T-cell (primary cell): ENCODE measurements at places on chromosomes 12 and 14.

- DNase-seq, result no peak
Measured at GRCh38 chr12:105935106-105935505, 203.6 kb downstream of the NUAK1 start.

- no peak for DNase-seq
Measured at GRCh38 chr12:48826209-48826855, 8.0 kb downstream of the CACNB3 start.

- DNase-seq, result no peak
Measured at GRCh38 chr12:20364501-20364900, 3.8 kb upstream of the PDE3A start.

DNA sequence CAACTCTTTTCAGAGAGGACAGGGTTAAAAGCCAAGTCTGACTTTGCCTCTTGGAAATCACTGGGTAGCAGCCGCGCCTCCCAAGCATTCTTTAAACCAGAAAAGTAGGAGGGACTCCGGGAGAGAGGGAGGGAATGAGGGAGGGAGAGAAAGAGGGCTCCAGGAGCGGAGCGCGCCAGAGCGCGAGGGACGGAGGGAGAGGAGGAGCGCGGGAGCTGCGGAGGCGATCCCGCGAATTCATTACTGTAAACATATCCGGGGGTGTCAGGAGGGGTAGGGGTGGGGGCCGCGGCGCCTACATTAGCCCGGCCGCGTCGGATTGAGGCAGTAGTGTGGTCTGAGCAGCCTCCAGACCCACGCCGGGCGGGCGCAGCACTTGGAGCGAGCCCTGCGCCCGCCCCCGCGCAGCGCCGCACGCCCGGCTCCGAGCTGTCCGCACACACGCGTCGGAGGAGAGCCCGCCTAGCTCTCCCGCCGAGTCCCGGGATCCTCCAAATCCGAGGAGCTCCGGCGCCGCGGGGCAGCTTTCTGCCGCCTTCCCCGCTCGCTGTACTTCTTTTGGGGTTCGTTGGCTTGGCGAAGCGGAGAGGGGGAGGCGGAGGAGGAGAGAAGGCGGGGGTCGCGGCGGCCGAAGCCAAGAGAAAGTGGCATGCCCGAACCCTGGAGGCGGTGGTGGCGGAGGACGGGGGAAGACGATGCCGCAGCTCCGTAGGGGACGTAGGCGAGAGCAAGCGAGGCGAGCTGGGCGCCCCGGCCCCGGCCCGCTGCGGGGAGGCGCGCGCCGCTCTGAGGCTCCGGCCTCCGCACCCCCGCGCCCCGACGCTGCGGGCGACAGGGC is 3.3 kb downstream of the FLRT2 start:
- DNase-seq, result no peak

DNA sequence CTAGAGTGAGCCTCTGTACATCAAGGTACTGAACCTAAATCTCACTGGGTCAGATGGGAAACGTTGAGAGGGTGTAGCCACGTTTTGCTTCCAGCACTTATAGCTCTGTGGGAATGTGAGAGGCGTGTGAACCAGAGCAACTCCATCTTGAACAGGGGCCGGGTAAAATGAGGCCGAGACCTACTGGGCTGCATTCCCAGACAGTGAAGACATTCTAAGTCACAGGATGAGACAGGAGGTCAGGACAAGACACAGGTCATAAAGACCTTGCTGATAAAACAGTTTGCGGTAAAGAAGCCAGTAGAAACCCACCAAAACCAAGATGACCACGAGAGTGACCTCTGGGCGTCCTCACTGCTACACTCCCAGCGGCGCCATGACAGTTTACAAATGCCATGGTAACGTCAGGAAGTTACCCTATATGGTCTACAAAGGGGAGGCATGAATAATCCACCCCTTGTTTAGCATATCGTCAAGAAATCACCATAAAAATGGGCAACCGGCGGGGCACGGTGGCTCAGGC is 63.4 kb upstream of the NCOR2 start:
- DNase-seq, result no peak

DNA sequence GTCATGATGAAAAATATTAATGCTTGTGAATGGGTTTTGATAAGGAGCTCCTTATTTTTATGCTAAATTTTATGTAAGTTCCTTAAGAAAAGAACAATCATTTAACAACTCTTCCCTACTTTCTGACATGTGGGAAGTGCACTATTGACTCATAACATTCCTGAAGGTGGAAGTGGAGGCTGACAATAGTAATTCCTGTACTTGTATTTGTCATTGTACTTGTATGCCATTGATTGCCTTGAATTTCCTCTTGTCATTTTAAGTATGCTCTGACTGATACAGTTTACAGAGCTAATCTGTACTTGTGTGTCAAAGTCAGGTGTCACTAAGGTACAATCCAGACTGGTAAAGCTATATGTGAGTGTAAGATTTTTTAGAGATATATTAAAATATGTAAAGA is 440.0 kb downstream of the SLC16A7 start:
- no peak for DNase-seq

DNA sequence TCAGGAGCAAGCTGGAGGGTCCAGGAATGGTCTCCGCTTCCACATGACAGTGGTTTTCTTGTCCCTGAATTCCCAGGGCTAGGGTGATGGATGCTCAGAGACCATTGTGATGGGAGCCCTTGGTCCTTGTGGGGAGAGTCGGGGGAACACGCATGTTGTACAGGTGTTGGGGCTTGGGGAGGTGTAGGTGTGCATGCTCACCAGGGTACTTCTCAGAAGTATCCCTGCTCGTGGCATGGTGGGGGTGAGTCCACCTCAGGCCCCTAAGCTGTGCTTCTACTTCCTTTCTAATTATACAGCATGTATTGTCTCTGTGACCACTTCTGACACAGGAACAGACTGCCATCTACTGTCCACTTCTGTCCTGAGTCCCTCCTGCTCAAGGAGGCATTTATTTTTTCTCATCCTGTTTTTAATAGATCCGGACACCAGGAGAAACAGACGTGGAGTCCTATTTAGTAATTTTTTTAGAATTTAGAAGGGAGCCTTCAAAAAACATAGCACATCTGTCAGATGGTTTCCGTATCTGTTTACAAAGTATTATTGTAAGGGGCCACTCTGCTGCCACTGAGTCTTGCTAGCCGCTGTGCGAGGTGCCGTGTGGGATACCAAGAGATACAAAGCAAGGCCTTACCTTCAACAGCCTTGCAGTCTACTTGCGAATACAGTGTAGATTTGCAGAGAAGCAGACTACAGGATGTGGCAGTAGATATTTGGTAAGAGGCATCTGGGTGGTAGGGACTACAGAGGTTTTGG is 10.5 kb downstream of the NTF3 start:
- no peak for DNase-seq

DNA sequence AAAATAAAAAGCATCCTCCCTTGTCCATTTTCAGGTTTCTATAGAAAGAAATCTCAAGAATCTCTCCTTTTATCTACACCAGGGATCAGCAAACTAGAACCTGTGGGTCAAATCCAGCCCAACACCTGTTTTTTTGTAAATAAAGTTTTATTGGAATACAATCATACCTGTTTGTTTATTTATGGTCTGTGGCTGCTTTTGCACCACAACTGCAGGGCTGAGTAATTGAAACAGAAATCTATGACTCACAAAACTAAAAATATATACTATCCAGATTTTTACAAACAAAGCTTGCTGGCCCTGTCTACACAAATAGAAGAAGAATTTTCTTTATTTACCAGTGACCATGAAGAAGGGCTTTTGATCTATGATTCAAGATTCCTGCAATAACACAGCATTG is 95.1 kb upstream of the COCH start:
- DNase-seq, result no peak

DNA sequence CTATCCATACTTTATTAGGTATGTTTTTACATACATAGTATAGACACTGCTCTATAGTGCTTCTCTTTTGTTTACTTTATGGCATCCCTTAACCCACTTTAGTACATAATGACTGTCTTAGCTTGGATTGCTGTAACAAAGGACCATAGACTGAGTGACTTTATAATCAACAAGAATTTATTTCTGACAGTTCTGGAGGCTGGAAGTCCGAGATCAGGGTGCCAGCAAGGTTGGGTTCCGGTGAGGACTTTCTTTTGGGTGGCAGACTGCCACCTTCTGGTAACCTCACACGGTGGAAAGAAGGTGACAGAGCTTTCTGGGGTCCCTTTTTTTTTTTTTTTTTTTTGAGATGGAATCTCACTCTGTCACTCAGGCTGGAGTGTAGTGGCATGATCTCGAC is 48.6 kb upstream of the PPM1H start:
- no peak for DNase-seq
